ENCODE measurements at places on chromosomes 13 and 19.

DNA sequence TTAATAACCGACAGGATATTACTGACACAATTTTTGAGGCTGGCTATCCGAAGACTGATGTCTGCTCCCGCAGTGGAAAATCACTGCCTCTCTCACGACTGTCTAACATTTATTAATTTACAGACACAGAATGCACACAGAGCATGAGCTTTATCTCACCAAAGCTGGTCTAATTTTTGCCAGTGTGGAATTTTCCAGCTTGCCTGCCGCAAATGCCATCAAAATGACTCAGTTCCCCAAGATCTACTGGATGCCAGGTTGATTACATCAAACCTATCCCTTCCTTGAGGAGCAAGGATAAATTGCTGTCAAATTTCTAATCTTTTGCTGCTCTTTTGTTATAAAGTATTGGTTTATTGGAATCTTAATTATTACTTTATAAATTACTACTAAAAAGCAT, 1775.1 kb upstream of the PCDH20 start:
- peak; percentile 97 for DNase-seq

DNA sequence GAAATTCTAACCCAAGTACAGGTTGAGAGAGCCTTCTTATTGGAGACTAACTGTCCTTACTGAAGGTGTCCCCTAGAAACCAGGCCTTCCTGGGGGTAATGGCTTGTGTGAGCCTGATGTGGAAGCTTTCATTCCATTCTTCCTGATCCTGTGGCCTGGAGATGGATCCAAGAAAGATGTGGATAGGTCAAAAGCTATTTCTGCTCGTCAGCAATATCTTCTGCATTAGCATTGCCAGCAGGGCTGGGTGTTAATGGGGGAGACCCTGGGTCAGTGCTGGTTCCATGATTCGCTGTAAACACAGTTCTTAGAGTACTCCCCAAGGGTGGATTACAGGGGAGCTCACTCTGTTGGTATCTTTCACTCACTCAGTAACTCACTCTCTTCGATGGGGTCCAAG, 42.9 kb downstream of the CBY2 start:
- no peak for DNase-seq

DNA sequence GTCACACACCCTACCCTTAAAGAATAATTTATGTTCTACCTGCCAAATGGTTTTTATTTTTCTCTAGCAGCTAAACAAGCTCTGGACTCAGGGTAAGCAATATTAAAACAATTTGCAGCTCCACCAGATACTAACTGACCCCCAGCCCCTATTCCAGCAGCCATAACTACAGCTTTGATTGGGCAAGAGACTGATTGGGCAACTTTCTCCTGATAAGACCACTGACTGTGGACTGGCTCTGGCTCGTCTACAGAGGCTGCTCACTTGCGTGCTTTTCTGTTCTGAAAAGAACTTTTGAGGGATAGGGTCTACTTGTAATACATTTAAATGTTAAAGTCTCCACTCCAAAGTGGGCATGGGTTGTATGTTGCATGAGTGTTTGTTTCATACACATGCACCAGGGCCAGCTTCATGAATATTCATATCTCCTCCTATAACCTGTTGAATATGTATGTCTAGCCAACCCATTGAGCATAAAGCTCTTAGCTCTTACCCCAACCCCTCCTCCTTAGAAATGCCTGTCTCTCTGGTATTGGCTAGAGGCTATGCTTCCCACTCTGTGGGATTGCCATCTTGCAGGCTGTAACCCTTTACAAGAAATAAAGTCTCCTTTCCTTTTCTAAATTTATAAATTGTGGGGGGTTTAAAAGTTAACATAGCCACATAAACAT, 19.9 kb downstream of the OR7A5 start:
- DNase-seq = no peak

DNA sequence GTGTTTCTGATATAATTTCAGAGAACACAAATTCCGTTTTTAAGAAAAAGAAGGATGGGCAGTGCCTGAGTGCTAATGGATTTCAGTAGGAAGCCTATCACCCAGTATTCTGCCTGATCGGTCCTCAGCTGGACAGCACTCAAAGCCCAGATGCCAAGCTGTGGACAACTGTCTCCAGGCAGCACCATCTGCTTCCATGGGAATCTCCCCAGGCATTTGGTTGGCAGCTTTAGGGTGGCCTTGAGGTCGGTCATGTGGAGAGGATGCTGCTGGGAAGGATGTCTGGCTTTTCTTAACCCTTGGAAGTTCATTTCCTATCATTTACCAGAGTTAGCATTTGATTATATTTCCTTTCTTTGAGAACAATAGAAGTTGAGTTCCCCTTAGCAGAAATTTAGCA, 311.7 kb downstream of the TBC1D4 start:
- no peak for DNase-seq

GRCh38 chr13:51542346-51543242, 41.7 kb upstream of the WDFY2 start:
- DNase-seq = peak; percentile 80

GRCh38 chr19:8663920-8664670, 33.7 kb downstream of the NFILZ start:
- DNase-seq = no peak
